HEK293T (cell line): ENCODE measurements at places on chromosomes 4 and X.

DNA sequence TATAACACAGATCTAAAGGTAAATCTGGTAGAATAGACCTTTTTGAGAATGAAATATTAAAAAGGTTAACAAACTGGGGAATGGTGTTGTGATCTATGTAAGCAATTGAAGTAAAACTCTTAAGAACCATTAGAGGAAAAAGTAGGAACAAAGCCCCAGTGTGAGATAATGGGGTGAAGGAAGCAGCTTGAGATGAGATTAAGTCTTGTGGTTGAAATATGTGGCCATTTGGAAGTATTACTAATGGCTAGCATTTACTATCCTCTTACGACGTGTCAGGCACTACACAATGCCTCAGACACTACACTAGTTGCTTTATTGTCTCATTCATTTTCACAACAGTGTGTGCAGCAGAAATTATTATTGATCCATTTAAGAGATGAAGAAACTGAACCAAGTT, 25.9 kb upstream of the NDNF start:
- DNase-seq = no peak

DNA sequence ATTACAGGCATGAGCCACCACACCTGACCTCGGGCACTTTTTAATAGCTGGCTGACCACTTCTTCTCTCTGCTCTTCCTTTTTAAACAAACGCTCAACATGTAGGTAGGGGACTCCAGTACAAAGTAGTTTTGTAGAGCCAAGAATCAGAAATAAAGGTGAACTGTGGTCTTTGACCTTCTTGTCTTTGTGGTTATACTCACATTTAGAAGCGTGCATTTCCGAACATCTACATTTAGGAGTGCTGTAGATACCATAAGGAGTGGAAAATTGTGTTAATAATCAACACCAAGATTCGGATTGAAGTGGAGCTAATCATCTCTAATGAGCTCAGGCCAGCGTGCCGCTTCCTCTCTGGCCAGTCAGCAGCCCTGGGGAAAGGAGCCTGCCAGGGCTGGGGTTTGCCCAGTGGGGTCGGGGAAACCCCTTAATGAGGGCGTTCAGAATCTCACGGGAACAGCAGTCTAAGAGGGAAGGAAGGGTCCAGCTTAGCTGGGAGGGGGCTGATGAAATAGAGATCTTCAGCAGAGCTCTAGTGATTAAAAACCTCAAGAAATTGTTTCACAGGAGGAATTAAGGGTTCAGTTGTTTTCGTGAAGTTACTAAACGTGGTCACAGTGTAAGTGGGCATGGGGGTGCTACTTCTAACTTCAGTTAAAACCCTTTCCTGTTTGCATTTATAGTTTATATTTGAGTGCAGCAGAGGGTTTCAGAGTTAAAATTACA, 81.2 kb downstream of the GAB1 start:
- no peak for DNase-seq

DNA sequence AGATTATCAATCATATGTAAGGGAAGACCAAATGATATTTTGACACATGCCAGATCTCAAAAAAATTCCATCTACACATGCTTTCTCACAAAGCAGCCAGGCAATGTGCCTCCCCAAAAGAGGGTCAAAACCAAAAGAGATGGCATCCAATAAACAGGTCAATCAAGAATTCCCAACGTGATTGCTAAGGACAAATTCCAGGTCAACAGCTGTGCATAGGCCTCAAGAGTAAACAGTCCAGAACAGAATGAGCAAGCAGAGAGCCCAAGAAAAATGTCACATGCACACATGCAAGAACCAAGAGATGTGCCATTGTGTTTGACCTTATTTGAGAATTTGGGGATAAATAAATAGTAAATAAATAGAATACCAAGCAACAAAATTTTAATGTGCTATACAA, 136.7 kb downstream of the APBB2 start:
- no peak for DNase-seq

DNA sequence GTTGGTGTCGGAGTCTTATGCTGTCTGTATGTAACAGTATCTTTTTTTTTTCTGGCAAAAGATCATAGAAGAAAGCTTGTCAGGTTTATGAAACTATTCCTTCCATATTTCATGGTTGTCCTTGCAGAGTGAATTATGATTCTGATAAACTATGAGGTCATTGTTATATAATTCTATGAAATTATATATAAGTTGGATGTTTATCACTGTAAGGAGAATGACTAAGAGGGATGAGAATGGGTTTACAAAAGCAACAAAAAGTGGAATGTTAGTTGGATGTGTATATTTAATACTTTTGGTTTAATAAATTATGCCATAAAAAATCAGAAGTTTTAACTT, 43.1 kb downstream of the RAPGEF2 start:
- DNase-seq = no peak

DNA sequence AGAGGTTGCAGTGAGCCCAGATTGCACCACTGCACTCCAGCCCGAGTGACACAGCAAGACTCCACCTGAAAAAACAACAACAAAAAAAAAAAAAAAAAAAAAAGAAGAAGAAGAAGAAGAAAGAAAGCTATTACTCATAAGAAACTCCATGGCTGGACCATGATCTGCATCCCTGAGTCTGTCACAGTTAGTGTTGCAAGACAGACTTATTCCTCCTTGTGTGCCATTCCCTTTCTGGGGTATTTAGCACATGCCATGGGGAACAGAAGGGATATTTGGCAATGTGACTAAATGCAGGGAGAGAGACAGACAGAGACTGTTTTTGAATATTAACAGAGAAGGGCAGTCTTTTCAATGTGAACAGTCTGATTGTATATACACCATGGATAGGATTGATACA, 16.7 kb upstream of the PDS5A start:
- no peak for DNase-seq

- DNase-seq = no peak
These were observed 22.0 kb downstream of the CXCL8 start for GRCh38 chr4:73762409-73762808.

DNA sequence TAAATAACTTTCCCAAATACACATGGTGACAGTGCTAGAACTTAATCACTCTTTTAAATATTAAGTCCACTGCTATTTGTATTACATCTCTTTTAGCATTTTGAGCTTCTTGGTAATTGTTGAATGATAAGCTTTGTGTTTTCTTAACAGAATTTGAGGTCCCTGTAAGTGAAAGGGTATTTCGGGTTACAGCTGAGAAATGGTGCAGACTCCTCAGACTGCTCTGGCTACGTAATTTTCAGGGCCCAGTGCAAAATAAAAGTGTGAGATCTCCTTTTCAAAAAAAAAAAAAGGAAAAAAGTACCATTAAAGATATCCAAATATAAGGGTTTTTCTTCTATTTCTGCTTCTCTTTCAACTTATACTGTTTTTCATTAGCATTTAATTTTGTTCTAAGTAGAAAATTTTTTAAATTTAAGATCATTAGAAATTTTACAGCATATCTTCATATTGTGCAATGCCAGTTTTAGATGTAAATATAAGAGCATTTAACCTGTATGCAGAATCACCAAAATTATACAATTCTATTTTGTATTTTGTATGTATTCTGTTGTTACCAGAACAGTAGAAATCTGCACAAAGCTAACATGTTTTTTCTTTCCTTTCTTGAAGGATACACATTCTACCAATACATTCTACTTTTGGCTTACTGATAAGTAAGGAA, 33.6 kb upstream of the FGF5 start:
- DNase-seq = no peak

GRCh38 chr4:155658681-155659064, 8.0 kb upstream of the GUCY1A1 start:
- no peak for DNase-seq

GRCh38 chr4:140856621-140857062, 100.5 kb upstream of the TBC1D9 start:
- DNase-seq = no peak
